Activated T-cell treated with anti-CD3 and anti-CD28 coated beads for 48 hours (primary cell): ENCODE measurements at places on chromosomes 2 and 18.

- DNase-seq: no peak
Measured at GRCh38 chr2:2328848-2329247, 2.2 kb downstream of the MYT1L start.

GRCh38 chr2:9742601-9743000, 100.7 kb upstream of the TAF1B start:
- DNase-seq: no peak

DNA sequence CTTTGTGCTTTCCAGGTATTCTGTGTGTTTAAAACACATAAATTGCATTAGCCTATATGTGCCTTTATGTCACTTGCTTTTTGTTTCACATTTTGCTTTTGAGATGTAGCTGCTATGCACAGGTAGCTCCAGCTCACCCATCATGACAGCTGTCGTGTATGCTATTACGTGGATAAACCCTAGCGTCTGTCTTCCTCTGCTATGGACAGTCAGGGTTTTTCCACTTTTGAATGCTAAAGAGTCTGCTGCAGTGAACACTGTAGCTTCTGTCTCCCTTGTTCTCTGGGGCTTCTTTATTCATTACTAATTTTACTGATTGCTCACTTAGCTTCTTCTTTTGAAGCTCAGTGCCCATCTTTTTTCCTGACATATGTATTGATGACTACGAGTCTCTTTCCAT, 24.7 kb upstream of the MBP start:
- no peak for DNase-seq

DNA sequence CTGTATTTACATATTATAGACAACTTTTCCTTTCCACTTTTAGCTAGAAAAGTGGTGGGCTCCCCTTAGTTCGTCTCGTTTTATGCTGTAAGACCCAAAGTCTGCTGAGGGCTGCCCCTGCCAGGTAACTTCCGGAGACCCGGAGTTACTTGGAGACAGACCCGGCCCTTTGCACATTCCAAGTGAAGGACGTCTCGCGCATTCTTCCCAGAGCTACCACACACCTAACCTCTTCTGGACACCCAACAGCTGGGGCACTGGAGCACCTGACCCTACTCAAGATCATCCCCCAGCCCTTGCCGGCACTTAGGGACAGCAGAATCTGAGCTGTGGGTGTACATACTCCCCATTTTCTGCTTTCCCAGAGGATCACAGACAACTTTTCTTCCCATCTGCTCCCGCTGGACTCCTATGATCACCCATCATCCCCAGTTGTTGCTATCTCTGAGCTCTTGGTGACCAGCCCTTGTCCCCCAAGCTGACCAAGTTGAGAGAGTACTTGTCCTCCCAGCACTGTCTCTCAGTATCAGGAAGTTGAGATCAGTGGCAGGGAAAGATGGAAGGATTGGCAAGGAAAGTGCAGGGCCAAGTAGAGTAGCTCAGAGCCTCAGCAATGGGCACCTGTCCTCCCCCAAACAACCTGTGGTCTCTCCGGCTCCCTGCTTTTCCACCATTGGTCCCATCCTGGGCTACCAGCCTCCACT, 8.4 kb upstream of the SATB2 start:
- no peak for DNase-seq

- no peak for DNase-seq
Measured at GRCh38 chr2:23235292-23235691, 149.7 kb upstream of the KLHL29 start.

DNA sequence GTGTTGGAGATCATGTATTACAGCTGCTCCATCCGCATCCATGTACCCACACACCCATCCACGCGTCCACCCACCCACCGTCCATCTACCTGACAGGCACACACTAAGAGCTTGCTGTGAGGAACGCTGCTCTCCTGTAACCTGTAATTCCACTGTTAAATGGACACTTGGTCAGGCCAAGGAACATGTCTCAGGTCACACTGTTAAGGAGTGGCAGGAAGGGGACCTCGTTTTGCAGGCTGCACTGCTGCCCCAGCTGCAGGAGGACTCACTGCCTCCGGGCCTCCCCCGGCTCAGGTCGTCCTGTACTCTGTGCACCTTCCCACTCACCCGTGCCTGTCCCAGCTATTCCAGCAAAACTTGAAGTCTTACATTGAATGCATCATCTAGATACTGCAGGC, 170.5 kb downstream of the EIPR1 start:
- no peak for DNase-seq
